Right renal cortex interstitium (tissue), 3 donors: ENCODE measurements at places on chromosomes 16 and 17. TPM values are rescaled to one million over a fixed set of nuclear protein-coding genes. Genes with fewer than 3 reads are reported as not detected.

Gene NFE2L1
- polyA plus RNA-seq = 266 TPM

Gene RAB34
- polyA plus RNA-seq = 200 TPM

Gene SNAI3
- 0.47 TPM for polyA plus RNA-seq

Gene OR1F1
- polyA plus RNA-seq = not detected

Gene PMP22
- 60.4 TPM for polyA plus RNA-seq

Gene GAST
- not detected for polyA plus RNA-seq

- no peak for DNase-seq
These were observed 45.7 kb downstream of the TMEM186 start for GRCh38 chr16:8751481-8752311.

DNA sequence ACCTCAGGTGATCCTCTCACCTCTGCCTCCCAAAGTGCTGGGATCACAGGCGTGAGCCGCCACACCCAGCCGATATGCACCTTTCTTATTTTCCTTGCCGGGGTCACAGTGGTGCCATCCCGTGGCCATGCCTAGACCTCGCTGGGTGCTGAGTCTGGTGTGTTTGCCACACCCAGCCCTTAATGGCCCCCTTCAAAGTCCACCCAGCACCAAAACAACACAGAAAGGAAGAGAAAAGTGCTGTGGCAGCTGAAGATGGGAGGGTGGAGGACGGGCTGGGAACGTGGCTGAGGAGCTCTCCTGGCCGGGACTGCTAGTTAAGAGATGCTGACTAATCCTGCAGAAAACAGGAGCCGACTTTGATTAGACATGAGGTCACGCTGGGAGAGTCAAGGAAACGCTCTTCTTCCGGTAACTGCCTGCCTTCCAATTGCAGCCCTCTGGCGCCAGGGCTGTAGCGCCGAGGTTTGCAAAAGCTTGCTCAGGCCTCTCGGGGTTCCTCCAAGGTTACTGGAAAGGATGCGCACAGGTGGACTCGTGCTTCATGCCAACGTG lies 10.9 kb downstream of the SLC43A2 start:
- DNase-seq = no peak

- DNase-seq = no peak
These were observed 22.6 kb upstream of the ITGB4 start for GRCh38 chr17:75698659-75699058.

GRCh38 chr16:12545297-12545610 lies 258.4 kb downstream of the CPPED1 start:
- no peak for DNase-seq

DNA sequence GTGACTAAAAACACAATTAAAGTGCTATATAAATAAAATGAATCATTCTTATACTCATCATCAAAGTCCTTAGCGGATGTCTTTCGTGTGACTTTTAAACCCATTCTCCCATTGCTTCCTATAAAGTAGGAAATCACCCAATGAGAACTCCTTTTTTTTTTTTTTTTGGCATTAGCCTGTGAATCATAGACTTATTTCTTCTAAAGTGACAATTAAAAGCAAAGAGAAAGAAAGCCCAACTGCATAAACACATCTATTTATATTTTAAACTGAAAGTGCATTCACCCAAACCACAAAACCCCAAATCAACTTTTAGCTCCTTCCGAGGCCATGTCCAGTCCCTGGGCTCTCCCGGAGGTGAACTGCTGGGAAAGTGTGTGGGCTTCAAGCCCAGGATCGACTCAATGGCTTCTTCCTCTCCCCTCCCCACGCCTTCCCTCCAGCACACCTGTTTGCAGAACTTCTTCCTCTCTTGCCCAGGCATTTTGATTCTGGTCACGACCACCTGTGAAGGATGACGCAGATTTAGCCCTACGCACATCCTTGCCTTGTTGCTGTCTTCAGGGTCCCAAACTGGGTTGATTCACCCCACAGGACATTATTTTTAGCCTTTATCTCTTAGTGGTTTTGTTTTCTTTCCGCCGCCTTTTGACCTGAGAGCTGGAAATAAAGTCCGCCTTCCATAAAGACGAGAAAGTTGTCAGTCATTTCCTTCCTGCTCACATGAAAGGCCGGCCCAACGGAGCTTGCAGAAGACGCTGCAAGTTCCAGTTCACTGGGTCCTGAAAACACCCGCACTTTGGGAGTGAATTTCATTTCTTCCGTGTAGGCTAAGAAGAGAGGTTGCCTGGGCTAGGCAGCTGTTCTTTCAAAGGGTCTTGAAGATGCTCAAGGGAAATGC lies 166.8 kb downstream of the MAP2K6 start:
- no peak for DNase-seq

DNA sequence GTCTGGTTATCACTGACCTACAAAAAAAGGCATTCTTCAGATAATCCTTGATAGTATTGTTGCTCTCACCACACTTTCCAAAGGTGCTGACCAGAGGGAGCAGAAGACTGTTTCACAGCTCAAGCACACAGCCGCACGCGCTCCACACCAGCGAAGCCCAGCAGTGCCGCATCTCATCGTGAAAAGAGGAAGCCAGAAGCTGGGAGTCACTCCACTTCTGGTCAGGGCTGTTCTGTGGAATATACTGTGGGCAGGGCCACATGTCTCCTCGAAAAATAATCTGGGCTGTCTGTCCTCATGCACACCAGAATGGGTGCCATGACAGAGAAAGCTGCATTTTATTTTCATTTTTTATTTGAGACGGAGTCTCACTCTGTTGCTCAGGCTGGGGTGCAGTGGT lies 7.3 kb upstream of the PRSS36 start:
- DNase-seq = no peak

GRCh38 chr17:67366193-67367157 lies at the start of gene PSMD12:
PSMD12 (minus strand) TSS chr17:67366577; CDS start chr17:67366519, 58 bp downstream.
- peak; percentile 90 for DNase-seq

GRCh38 chr16:11194913-11195312 lies 61.1 kb downstream of the SOCS1 start:
- DNase-seq = no peak

DNA sequence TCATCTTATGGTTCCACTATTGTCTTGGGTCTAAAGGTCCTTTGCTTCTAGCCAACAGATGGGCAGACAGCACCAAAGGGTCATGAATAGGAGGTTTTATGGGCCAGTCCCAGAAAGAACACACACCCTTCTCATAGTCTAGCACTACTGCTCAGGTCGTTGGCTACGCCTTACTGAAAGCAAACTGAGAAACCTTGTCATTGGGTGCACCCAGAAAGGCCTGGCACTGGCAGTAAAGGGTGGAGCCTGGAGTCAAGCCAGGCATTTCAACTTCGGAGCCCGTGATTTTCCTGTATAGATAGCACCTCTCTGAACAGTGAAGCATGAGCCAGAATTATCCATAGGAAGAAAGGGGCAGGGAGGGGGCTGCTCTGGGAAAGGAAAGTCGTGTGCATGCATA lies 74.9 kb downstream of the VAT1L start:
- DNase-seq = no peak

DNA sequence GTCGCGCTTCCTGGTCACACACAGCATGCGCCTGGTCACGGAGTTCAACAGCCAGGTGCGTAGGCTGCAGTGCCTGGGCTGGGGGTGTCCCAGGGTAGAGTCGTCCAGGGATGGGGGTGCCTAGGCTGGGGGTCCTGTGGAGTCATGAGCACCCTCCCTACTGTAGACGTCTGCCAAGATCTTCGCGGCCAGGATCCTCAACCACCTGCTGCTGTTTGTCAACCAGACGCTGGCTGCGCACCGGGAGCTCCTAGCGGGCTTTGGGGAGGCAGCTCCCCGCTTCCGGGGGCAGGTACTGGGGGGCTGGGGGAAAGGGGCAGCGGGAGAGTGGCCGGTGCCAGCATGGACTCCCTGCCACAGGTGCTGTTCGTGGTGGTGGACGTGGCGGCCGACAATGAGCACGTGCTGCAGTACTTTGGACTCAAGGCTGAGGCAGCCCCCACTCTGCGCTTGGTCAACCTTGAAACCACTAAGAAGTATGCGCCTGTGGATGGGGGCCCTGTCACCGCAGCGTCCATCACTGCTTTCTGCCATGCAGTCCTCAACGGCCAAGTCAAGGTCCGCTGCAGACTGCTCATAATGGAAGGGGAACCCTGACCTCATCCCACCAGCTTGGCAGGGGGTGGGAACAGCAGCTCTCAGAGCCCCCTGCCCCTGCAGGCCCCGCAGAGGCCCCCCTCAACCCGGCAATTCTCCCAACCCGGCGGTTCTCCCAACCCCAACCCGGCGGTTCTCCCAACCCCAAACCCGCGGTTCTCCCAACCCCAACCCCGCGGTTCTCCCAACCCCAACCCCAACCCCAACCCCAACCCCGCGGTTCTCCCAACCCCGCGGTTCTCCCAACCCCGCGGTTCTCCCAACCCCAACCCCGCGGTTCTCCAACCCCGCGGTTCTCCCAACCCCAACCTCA lies 2.4 kb downstream of the PDIA2 start:
- no peak for DNase-seq

DNA sequence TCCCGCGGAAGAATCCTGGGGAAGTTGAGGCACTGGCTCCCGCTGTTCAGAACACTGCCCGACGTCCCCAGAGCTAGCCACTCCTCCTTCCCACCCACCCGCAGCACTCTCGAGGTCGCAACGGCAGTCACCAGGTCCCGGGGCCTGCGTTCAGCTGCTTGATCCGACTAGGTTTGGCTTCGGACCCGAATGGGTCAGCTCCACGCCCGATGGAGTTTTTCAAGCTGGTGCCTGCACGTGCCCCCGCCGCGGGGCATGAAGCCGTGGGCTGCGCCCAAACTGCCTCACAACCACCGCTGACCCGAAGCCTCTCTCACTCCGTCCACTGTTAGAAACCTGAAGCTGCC lies 12.4 kb upstream of the ODF4 start:
- DNase-seq = no peak

GRCh38 chr17:74547264-74547663 lies 1.3 kb upstream of the CD300C start:
- no peak for DNase-seq

- DNase-seq = no peak
These were observed 140.0 kb downstream of the LAT start for GRCh38 chr16:29124828-29125227.

- no peak for DNase-seq
These were observed 25.3 kb downstream of the TRPV3 start for GRCh38 chr17:3532106-3532858.

DNA sequence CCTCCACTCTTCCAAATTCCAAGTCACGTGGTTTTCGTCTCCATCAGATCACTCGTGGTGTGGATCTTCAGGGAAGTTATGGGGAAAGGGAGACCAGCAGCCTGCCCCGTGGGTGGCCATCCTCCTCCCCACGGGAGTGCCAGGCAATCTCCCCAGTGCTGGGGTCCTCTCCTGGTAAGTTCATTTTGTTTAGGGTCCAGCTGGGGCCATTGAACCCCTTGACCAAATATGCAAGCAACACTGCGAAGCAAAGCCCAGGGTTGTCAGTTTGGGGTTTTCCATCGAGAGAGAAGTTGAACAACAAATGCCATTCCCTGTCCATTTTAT lies 4.1 kb upstream of the LCMT1 start:
- DNase-seq = no peak

DNA sequence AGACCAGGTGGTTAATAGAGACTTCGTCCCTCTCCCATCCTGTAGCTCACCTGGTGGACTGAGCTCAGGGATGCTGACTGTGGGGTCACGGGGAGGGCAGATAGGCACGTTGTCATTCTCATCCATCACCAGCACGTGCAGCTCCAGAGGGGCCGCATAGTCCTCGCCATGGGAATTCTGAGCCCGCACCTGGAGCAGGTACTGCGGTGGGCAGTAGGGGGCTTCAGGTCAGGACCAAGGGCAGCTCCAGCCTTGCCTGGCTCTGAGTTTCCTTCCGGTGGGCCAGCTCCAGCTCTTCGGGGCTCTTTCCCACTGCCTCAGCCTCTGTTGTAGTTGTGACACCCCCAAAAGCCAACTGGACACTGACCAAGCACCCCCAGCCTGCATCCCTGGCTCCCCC lies 5.6 kb downstream of the CDH16 start:
- no peak for DNase-seq

GRCh38 chr17:71905376-71906031 lies 215.3 kb upstream of the SOX9 start:
- DNase-seq = no peak

DNA sequence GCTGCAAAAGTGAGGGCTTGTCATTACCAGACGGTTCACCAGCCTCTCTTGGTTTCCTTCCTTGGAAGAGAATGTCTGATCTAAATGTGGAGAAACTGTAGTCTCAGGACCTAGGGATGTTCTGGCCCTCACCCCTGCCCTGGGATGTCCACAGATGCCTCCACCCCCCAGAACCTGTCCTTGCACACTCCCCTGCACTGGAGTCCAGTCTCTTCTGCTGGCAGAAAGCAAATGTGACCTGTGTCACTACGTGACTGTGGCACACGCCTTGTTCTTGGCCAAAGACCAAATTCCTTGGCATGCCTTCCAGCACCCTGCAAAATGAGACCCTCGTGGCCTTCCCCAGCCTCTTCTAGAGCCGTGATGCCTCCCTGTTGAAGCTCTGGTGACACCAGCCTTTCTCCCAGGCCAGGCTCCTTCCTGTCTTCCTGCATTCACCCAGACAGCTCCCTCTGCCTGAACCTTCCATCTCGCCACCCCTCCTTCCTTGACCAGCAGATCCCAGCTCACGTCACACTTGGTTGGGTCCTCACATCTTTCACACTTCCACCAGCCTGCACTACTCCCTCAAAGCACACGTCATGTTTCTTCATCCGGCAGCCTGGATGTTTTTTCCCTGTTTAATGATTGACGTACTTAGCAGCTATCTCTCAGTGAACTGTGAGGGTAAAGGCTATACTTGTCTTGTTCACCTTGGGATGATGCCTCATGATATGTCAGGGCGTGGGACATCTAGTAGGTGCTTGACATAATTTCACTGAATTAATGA lies 4.3 kb downstream of the ZNF768 start:
- no peak for DNase-seq

GRCh38 chr17:43641416-43641815 lies 20.3 kb downstream of the MEOX1 start:
- no peak for DNase-seq

DNA sequence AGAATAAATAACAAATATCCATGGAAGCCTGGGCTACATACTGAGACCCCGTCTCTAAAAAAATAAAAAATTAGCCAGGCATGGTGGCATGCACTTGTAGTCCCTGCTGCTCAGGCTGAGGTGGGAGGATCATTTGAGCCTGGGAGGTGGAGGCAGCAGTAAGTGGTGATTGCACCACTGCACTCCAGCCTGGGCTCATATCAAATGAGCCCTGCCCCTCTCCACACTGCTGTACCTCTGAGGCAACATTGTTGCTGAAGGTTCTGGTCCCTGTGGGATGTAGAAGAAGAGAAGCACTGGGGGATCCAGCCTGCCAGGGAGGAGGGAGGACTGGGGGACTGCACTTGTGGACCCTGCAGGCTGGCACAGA lies 11.4 kb upstream of the ARHGAP23 start:
- no peak for DNase-seq

DNA sequence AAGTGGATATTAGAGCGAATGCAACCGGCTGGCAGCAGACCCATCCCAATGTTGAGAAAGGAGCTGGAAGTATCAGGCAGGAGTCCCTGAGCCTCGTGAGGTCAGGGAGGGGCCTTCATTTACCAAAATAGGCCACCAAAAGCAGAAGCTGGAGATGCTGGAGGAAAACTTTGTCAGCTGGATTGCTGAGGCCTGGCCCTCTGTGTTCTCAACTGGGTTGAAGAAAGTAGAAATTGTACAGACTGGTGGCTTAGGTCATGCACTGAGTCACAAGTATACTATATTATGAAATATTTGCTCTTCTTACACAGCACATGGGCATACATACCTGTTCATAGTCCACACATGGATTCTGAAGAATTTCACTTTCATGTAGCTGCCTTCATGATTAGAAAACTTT lies 23.2 kb upstream of the TEKT3 start:
- no peak for DNase-seq

- DNase-seq = no peak
These were observed 787 bp upstream of the CCL3L1 start for GRCh38 chr17:36197387-36197703.

GRCh38 chr17:27631411-27631760 lies 398 bp downstream of the LGALS9 start:
- DNase-seq = no peak
